ENCODE measurements at places on chromosomes 5 and 9. TPM values are rescaled to one million over a fixed set of nuclear protein-coding genes. Genes with fewer than 3 reads are reported as not detected.

DNA sequence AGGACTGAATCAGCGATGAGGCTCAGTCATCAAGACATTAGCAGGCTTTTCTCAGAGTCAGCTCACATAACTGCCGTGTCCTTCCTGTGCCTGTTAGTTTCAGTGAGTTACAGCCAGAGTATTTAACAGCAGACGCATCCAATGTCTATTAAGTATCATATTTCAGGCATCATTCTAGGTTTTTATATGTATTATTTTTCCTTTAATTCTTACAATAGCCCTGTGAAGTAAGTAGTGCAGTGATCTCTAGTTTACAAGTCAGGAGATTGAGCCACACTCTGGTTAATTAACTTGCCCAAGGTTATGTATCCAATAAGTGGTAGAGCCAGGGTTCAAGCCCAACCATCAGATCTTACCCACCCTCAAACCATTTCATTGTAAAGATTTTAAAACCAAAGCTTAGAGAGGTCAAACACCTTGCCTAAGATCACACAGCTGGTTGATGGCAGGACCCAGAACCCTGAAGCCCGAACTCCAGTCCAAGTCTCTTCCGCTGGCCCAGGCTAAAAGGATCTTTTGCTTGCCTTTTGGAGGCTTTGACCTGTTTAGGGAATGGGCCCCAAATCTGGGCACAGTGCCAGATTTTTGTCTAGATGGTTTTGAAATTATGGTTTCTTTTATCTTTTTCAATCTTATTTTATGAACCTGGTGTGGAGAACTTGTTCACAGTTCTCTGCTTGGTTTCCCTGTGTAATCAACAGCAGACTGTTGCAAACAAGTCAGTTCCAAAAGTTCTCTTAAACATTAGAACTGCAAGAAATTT is 261.2 kb upstream of the CLINT1 start:
- peak; percentile 26 for DNase-seq

DNA sequence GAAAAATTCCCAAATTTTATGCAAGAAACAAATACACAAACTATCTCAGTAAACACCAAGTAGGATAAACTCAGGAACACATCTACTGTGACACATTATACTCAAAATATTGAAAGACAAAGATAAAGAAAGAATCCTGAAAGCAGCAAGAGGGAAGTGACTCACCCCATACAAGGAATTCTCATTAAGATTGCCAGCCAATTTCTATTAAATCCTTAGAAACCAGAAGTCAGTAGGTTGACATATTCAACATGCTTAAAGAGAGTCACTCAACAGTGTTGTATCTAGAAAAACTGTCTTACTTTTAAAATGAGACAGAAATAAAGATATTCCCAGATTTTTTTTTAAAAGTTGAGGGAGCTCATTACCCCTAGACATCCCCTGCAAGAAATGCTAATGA is 15.5 kb downstream of the SPATA31E1 start:
- DNase-seq = no peak

GRCh38 chr5:132760601-132761317 is 13.5 kb downstream of the CCNI2 start:
- no peak for DNase-seq

DNA sequence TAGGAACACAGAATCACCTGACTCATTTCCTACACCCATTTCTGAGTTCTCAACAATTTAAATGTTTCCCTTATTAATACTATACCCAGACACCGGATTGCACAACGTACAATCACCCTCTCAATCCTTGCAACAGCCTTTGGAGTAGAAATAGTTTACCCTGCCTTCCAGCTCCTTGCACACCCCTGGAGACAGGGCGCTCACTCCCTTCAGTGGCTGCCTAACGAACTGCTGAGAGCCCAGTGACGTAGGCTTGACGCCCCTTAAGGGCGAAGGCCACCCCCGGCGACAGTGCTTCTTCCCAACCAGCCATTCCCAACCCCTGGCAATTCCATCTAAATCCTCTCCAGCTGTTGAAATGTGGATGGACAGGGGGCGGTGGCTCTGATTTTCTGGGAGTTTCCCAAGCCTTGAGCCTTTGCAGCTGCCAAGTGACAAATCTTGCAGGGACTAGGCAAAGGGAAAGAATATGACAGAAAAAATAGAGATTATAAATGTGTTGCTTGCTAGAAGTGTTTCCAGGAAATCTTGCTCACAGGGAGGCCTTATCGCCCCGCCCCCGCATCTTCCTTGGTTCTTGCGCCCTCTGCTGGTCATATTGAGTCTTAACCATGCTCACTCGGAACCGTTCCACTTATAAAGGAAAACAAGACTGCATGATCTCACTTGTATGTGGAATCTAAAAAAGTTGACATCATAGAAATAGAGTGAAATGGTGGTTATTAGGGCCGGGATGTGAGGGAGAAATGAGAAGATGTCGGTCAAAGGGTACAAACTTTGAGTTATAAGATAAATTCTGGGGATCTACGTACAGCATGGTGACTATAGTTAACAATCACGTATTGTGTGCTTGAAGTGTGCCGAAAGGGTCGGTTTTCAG is 7.6 kb upstream of the BARX1 start:
- peak; percentile 80 for DNase-seq

- no peak for DNase-seq
Measured at GRCh38 chr5:152329761-152330283, 75.3 kb downstream of the NMUR2 start.

GRCh38 chr9:30116673-30117217 is 2267.7 kb upstream of the ACO1 start:
- no peak for DNase-seq

DNA sequence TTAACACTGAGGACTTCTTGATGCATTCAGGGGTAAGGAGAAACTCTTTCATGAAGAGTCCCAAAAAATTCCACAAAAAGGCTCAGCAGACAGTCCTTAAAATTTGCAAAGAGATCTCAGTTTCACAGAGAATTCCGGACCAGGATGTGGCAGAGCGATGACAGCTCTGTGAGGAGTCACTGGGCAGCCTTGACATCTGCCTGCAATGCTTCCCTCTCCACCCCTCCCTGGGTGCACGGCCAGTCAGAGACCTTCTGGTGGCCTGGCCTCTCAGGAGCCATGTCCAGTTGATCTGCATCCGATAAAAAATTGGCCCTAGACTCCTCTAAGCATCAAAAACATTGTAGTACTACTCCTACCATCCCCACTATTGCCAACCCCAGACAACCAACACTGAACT is 76.8 kb downstream of the MACROH2A1 start:
- no peak for DNase-seq

The RASGEF1C gene
- total RNA-seq = not detected

The C9orf153 gene
- total RNA-seq = 1.8 TPM

The GPX8 gene
- total RNA-seq = 117 TPM

The SMIM33 gene
- total RNA-seq = not detected

The GABRA6 gene
- total RNA-seq = not detected

The DOK3 gene
- total RNA-seq = 3.6 TPM

The MSMP gene
- not detected for total RNA-seq

The FGF1 gene
- 5.7 TPM for total RNA-seq

The FCN1 gene
- total RNA-seq = 0.26 TPM
